ENCODE measurements at places on chromosomes 12 and 14. TPM values are rescaled to one million over a fixed set of nuclear protein-coding genes. Genes with fewer than 3 reads are reported as not detected.

The LRTM2 gene
- 0.05 TPM for total RNA-seq

The HOXC12 gene
- total RNA-seq, result not detected

The PSEN1 gene
- total RNA-seq, result 66.7 TPM

The AJUBA gene
- total RNA-seq, result 36.7 TPM

The FAM90A1 gene
- 0.11 TPM for total RNA-seq

The KRT73 gene
- total RNA-seq, result not detected

The SAMD15 gene
- total RNA-seq, result 2.6 TPM

The CELA1 gene
- not detected for total RNA-seq

The LARP4 gene
- 49.5 TPM for total RNA-seq

The SEL1L gene
- total RNA-seq, result 19.3 TPM

The CFAP251 gene
- 1.3 TPM for total RNA-seq

The CEBPE gene
- total RNA-seq, result not detected

The FBXO34 gene
- 16.6 TPM for total RNA-seq

The GUCY2C gene
- total RNA-seq, result 0.03 TPM

The PLEKHH1 gene
- 2.7 TPM for total RNA-seq

The SPIC gene
- total RNA-seq, result not detected

The CATSPERB gene
- total RNA-seq, result not detected

The GPR68 gene
- 0.24 TPM for total RNA-seq

The PLEKHD1 gene
- 0.02 TPM for total RNA-seq

The WNT5B gene
- 2.0 TPM for total RNA-seq

The PRIMA1 gene
- 0.47 TPM for total RNA-seq

The LRRIQ1 gene
- 1.0 TPM for total RNA-seq

The DTD2 gene
- 17.0 TPM for total RNA-seq

The GARIN6 gene
- not detected for total RNA-seq

The SERPINA9 gene
- total RNA-seq, result not detected

The ESRRB gene
- 0.30 TPM for total RNA-seq

The CCDC175 gene
- total RNA-seq, result not detected

The TAS2R31 gene
- 0.27 TPM for total RNA-seq

The GLS2 gene
- 0.11 TPM for total RNA-seq
